ENCODE measurements at places on chromosomes 2 and 18.

DNA sequence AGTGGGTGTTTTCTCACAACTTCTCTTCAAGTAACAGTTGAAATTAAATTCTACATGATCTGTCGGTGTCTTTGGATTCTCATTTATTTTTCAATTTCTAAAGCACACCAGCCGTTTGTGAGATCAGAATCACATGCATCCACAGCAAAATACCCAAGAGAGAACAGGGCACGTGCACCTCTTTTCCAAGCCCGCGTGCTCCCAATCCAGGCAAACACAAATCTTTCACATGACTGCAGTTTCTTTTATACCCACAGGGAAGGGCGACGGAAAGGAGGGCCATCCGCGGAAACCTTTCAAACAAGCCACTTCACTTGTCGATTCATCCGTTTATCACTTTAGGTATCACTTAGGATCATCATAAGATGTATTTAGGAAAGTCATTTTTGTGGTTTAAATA is 13.0 kb upstream of the DAPL1 start:
- DNase-seq = no peak

DNA sequence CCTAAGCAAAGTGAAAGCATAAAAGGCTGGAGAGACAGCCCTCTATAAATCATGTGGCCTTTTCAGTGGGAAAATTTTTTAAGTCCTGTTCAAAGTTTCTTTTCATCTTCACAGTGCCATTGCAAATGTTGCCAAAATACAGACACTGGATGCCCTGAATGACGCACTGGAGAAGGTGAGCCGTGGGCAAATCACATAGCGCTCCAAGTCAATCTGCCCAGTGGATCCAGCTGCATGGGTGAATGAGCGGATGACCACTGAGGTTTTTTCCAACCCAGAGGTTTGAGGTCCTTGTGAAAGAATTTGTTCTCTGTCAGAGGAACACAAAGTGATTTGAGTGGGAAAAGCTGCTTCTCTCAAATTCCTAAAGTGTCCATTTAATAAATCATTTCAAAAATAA is 11.8 kb downstream of the DAPL1 start:
- DNase-seq = no peak

DNA sequence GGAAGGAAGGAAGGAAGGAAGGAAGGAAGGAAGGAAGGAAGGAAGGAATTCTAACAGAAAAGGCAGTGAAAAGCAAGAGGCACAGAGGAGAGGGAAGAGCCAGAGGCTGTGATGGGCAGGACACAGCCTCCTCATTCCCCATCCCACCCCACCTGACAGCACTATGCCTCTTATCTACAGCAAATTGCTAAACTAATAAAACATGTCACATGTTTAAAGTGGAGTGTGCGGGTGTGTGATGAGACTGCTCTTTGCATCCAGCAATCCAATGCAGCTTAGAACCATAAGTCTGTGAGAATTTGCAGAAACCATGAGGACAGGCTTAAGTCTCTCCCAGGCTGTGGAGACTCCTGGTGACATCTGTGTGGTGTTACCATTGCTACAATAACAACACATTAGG is 108.4 kb upstream of the ALK start:
- no peak for DNase-seq

GRCh38 chr2:205762881-205763280 is 80.6 kb downstream of the NRP2 start:
- no peak for DNase-seq

DNA sequence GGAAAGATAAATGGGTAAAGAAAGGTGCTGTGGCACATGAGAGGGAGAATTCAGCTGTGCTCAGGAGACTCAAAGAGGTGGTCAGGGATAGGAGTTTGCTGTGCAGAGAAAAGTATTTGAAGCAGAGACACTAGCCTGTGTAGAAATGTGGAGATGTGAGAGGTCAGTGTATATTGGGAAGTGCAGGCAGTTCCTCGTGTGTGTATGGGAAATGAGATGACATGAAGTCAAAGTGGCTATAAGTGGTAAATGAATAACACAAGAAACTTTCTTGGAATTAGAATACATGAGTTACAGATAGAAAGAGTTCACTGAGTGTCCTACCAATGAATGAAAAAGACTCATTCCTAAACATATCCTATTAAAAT is 11.6 kb downstream of the MAP3K20 start:
- DNase-seq = no peak

DNA sequence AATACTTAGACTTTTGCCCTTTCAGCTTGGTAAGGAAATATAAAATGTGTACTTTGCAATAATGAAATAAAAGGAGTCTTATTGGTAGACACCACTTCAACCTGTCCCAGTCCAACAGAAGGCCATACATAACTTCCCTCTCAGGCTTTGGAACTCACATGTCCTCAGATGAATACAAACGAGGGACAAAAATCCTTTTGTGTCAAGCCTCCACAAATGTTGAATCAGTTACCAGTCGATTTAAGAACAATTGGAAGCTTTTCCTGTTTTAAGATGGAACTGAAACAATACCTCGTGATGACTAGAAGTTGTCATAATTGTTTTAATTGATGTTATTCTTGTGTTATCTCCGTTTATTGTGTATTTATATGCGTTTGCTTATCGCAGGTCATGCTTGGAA is 385.1 kb upstream of the POU3F3 start:
- DNase-seq = no peak

- DNase-seq = no peak
These were observed 27.3 kb downstream of the SPRED2 start for GRCh38 chr2:65404988-65405697.

DNA sequence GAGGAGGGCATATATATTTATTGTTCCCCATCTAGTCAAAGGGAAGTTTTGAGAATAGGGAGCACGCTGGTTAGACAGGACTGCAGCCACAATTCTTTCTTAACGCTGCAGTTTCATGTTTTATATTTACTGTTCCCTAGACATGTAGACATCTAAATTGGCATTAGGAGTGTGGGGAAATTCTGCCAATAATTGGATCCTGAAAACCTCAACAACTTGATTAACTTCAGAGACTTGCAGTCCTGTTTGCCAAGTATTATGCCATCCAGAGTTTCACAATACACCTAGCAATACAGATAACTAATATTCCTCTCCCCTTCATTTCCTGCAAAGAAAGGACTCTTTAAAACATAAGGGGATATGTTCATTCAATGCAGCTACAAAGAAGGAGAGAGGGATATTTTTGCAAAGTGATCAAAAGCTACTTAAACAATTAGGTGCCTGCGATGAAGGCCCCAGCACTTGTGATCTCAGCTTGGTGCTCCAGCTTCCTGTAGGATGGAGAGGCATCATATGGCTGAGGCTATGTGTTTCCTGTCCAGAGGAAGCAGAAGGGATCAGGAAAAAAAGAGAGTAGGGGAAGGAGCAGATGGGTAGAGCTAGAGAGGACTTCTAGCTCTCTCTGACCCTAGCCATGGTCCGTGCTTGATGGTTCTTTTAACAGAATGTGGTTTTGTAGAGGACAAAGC is 264.4 kb downstream of the MTX2 start:
- no peak for DNase-seq

- no peak for DNase-seq
These were observed 43.4 kb upstream of the OTOF start for GRCh38 chr2:26521054-26521912.

GRCh38 chr2:210642333-210642732 is 85.9 kb downstream of the CPS1 start:
- no peak for DNase-seq

GRCh38 chr2:195536906-195537305 is 120.1 kb upstream of the SLC39A10 start:
- DNase-seq = no peak

- no peak for DNase-seq
These were observed 426.3 kb downstream of the LRP1B start for GRCh38 chr2:141704541-141704940.

Data from GM04503 (cell line).